Fibroblast of skin of right biceps (primary cell): ENCODE measurements at places on chromosomes 13 and 19.

DNA sequence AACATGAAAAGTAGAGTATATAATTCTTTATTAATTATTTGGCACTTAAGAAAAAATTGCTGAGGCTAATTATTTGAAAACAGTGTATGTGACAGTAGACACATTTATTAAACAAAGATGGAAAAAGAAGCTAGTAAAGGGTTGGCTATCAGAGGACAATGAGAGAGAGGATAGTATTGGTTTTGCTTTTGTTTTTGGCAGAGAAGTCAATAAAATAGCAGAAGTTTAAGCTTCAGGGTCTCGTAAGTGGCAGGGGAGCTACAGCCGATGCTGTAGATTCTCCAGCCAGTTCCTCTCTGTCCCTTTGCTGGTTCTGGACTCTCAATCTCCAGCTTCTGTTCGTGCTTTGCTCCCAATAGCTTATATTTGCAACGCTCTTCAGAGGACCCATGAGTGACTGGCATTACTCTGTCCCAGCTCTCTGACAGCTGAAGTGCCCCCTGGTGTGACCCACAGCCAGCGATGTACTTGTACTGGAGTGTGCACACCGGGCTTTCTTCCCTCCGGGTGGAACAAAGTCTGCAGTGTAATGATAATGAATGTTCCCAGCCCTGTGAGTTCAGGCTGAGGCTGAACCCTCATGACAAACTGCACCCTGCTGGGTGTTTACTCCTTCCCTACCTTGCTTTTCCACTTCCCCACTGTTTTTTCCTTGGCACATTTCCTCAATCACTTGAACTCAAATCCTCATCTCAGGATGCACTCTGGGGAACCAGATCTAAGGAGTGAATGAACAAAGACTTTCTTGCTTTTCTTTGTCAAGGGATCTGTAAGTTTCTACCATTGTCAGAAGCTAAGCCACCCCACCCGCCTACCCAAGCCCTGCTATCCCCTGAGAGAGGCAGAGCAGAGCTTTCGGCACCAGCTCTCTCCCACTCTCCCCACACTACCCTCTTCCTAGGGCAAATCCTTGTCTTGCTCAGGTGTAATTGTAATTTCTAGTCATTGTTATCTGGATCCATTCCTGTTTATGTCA lies 254.8 kb downstream of the LHFPL6 start:
- DNase-seq = no peak

GRCh38 chr19:29448046-29448445 lies 77.7 kb upstream of the VSTM2B start:
- DNase-seq = no peak

- DNase-seq = no peak
Observed at GRCh38 chr13:36175621-36176020, 38.7 kb downstream of the SOHLH2 start.

GRCh38 chr13:91308299-91308698 lies 39.2 kb upstream of the MIR17HG start:
- no peak for DNase-seq

DNA sequence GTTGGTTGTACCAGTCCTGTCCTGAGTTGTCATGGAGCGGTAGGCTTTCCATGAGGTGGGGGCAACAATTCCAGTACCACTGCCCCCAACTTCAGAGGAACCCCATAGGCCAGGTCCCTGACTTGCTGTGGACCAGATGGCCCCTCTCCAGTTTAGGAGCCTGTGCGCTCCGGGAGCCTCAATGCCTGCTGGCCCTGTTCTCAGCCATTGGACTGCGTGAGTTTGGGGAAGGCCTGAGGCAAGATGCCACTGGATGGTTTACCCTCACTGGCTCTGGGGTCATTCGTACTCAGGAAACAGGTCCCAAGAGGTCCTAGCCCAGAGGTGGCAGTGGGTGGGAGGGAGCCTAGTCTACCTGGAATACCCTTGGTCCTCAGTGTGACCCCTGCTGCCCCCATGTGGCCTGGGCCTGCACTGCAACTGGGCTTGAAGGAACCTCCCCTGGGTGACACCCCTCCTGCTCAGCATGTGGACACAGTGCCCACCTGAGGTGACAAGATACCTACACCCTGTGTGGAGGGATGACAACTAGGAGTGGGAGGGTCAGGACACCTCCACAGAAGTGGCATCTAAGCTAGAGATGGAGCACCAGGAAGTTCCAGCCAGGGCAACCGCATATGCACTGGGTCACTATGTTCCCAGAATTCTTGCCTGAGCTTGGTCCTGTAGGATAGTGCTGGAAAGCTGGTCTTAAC lies 6.0 kb upstream of the PRR19 start:
- DNase-seq = peak; percentile 61

DNA sequence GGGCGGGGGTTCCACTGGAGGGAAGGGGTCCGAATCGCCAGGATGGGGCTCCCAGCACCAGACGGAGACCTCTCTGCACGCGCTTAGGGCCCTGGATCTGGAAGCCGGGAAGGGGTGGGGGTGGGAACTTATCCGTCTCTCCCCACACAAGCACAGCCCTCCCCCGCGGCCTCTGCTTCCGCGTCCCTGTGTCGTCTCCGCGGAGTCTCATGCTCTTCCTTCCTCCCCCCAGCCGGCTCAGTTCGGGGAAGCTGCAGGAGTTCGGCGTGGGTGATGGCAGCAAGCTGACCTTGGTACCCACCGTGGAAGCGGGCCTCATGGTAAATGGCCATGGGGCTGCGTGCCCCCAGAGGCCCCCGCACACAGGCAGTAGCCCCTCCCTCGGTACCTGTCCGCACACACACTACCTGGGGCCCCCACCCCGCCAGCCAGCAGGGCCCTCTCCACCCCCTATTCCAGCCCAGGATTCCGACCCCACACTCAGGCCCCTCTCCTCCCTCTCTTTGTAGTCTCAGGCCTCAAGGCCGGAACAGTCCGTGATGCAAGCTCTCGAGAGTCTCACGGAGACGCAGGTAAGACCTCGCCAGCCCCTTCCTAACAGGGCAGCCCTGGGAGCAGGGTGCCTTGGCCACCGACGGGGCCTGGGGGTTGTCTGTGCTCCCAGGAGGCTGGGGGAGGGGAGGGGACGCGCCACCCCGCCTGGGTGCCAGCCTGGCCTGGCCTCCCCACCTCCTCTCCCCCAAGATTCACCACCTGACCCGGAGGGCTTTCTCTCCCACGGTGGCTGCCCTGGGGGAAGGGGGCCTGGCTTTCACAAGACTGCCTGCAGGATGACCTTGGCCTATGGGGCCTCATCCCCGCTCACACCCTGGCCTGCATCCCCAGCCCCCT lies 3.2 kb downstream of the MIDN start:
- DNase-seq = peak; percentile 85

GRCh38 chr13:87671753-87672605 lies 808 bp downstream of the SLITRK5 start:
- DNase-seq = no peak

DNA sequence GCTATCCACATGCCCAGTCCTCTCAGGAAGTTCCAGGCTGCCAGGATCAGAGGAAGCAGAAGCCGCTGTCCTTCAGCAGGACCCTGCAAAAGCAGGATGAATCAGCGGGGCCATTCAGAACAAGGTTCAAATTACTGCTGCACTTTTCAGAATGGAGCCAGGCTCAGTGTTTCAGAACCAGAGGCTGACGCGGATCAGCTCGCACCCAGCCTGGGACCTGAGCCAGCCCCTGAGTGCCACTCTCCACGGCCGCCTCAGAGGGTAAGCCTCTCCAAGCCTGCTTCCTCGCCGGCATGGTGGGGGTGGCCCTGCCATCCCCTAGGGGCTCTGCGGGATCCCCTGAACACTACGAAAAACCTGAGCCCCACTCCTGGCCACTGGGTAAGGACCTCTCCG lies 24.7 kb downstream of the RASA3 start:
- peak; percentile 81 for DNase-seq

- no peak for DNase-seq
Observed at GRCh38 chr19:30208436-30209060, 163.6 kb upstream of the ZNF536 start.

DNA sequence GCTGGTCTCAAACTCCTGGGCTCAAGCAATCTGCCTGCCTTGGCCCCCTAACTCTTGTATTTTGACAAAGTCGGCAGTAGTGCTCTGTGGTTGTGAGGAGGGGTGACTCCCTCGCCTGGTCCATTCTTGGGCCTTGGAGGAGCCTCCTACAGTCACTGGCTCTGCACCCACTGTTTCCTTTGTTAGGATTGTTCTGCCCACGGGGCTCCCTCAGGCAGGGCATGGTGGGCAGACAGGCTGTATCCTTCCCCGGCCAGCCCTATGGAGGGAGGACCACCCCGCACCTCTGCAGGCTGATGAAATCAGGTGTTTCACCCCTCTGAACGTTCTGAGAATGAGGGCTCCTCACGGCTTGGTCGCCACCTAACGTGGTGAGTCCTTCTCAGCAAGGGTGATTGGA lies 9.2 kb downstream of the FCAR start:
- DNase-seq = no peak

DNA sequence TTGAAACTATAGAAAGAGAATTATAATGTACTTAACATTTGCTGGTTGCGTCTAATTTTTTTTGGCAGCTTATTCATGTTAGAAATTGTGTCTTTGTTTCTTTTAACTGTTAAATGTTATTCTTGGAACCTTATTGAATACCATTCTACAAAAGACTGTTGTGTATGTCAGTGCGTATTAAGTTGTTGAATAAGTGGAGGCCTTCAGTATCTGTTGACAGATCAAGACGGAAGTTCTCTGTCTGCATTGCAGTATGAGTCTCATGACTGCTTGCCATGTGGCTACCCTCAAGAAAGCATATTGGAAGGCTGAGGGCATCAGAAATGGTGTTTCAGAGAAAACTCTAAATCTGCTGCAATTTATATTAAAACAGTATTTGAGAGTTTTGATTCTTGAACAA lies 8.5 kb downstream of the UBA2 start:
- DNase-seq = no peak

GRCh38 chr13:93847162-93847561 lies 620.6 kb downstream of the GPC6 start:
- peak; percentile 81 for DNase-seq

DNA sequence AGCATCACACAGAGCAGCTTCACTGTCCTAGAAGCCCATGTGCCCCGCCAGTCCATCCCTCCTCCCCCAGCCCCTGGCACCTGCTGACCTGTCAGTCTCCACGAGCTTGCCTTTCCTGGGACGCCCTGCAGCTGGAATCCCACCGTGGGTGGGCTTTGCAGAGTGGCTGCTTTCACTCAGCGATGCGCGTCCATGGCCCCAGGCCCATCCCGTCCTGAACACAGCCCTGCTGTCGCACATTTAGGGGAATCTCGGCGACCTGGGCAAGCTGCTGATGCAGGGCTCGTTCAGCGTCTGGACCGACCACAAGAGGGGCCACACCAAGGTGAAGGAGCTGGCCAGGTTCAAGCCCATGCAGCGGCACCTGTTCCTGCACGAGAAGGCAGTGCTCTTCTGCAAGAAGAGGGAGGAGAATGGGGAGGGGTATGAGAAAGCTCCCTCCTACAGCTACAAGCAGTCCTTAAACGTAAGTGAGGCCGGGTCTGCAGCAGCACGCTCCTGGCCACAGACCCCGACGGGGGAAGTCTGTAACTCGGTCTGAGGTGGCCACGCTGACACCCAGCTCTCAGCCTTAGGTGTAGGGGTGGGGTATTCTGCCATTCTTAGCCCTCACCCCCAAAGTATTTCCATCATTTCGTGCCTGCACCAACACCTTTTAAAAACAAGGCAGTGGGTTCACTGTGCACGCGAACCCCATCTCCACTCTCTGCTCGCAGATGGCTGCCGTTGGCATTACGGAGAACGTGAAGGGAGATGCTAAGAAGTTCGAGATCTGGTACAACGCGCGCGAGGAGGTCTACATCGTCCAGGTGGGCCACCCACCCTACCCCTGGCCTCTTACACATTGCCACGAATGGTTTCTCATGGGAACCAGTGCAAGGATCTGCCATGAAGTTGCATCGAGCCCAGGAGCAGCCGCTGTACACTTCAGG lies 18.3 kb upstream of the F7 start:
- no peak for DNase-seq

DNA sequence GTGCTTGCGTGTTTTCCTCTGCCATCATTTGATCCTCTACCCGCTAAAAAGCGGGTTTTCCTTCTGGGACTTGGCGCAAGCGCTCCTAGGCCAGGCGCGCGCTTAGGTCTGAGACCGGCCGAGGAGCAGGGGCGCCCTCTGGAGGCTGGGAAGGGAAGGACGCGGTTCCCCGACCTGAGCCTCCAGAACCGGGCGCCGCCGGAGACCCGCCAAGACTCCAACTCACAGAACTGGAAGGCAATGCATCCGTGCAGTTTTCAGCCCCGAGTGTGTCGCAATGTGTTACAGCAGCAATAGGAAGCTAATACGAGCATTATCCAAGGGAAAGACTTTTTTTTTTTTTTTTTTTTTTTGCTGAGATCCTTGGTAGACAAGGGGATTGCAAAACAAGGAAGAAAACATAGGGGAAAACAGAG lies 190.9 kb downstream of the COL4A1 start:
- DNase-seq = peak; percentile 76

- DNase-seq = no peak
Observed at GRCh38 chr19:43597876-43598275, 1.5 kb downstream of the ZNF576 start.

DNA sequence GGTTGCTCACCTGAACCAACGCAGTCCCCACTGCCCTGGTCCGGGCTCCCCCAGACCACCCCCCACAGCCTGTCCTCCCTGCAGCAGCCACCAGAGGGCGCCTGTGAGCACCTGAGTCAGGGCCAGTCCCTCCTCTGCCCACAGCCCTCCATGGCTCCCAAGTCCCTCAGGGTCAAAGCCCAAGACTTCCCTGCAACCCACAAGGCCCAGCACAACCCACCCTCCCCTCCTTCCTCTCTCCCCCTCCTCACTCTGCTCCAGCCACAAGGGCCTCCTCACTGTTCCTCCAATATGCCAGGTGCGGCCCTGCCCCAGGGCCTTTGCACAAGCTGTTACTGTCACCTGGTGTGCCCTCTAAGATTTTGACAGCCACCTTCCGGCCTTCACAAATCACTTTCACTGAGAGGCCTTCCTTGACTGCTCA lies 10.9 kb downstream of the GNA15 start:
- no peak for DNase-seq

- no peak for DNase-seq
Observed at GRCh38 chr19:34135054-34135800, 37.1 kb upstream of the LSM14A start.

GRCh38 chr13:72104656-72105180 lies 237.7 kb upstream of the DACH1 start:
- peak; percentile 38 for DNase-seq

DNA sequence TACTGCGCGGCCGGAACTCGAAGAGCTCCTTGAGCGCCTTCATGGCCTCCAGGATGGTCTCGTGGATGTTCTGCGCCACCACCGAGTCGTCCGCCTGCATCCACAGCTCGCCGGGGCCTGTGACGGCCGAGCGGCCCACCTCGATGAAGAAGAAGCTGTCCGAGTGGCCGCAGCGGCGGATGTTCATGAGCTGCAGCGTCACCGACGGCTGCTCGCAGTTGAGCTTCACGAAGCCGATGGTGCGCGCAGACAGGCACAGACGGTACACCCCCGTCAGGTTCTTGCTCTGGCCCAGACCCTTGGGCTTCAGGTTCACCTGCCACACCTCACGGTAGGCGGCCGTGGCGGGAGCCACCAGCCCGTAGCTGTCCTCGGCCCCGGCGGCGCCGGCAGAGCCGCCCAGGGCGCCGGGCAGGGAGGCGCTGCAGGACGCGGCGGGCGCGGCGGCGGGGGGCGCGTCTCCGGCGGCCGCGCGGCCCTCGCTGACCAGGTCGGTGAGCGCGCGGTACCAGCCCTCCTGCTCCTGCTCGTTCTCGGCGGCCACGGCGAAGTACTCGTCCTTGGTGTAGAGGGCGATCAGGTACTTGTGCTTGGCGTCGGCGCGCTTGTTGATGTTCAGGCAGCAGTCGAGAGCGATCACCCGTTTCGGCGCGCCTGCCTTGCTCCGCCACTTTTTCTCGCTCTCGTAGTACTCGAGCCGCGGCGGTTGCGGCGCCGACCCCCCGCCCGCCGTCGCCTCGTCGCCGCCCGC lies 1.1 kb downstream of the IRS2 start:
- DNase-seq = peak; percentile 69
